ENCODE measurements at places on chromosomes 5 and 9.

GRCh38 chr9:129624168-129624759, 1.7 kb upstream of the NTMT1 start:
- DNase-seq = peak; percentile 42

DNA sequence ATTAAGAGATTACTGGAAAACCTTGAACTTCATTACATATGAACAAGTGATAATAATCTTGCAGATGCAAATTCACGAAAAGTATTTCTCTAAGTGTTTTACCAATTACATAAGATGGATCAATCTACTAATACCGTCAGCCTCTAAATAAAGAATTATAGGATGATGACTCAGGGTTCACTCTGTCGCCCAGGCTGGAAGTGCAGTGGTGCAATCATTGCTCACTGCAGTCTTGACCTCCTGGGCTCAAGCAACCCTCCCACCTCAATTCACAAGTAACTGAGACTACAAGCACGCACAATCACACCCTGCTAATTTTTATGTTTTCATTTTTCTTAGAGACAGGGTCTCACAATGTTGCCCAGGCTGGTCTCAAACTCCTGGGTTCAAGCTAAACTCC, 56.1 kb downstream of the CHD1 start:
- no peak for DNase-seq

DNA sequence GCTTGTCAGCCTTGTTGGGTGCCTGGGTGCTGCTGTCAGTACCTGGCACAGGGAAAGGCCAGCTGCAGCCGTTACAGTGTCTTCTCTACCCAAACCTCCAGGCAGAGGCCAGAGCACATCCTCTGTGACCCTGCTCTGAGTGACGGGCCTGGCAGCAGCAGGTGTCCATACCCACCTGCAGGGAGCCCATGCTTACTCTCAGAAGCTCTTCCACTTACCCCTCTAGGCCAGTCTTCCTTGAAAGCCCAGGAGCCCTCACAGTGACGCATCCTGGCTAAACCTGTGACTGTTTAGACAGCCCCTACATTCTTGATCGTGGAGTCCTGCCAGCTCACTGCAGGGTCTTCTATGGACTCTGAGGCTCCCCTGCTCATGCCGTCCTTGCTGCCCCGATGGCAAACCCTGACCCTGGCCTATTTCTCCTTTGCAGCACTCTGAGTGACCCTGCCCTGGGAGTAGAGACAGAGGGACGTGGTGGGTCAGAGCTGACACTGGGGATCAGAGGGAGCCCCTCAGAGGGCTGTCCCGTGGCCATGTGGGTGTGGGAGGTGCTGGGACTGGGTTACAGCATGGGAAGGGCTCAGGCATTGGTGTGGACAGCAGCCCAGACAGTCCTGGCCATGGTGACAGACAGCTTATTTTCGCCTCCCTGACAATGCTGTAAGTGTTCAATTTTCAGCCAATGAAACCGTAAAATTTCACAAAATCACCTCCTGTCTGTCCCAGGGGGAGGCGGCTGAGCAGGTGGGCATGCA, 67.6 kb upstream of the RNF130 start:
- DNase-seq = no peak

DNA sequence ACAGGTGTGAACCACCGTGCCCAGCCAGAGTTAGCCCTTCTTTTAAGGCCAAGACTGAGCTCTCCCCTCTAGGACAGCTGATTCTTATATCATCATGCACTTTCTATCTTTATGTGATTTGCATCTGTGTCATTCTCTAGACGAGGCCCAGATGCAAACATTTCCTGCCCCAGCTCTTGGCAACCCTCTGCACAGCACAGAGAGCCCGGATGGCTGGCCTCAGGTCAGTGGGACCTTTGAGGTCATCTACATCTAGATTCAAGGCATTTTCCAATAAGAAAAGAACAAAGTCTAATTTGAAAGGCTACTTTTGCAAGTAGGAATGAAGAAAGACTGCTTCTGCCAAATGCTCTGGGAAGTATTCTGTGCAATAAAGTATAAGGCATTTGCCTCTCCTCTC, 109.0 kb upstream of the DAB2 start:
- no peak for DNase-seq

- no peak for DNase-seq
Observed at GRCh38 chr5:74380193-74380592, 260.3 kb downstream of the ENC1 start.

GRCh38 chr5:2752821-2753439, 1.5 kb upstream of the IRX2 start:
- DNase-seq = no peak

DNA sequence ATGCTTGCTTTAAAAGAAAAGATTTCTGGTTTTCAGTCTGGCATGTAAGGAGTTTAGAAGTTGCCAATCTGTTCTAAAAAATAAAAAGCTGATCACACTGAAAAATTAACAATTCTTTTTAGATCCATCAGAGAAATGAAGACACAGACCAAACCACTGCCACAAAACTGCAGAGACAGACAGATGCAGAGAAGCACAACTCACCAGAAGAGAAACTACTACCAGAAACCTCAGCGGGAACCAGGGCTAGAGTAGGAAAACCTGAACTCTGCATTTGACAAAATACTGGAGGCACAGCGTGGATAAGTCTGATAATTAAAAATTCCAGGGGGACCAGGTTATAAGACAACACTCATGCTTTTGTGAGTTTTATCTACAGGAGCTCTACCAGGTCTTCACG, 28.8 kb downstream of the FBXL17 start:
- DNase-seq = no peak

DNA sequence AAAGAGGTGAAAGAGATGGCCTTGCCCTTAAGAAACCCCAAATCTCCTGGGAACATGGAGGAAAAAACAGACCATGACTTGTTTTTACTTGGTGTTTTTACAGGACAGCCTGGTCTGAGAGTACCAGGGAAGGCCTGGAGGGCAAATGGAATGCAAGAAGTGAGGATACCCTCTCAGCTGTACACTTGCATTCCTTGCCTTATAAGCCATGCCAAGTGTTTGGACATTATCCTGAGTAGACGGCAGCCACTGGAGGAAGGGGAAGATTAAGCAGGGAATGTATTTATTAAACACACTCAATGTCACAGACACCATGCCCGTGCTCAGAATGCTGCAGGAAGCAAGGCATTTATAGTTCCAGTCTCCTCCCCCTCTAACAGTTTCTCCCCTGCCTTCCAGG, 581.4 kb downstream of the CDK5RAP2 start:
- DNase-seq = no peak

DNA sequence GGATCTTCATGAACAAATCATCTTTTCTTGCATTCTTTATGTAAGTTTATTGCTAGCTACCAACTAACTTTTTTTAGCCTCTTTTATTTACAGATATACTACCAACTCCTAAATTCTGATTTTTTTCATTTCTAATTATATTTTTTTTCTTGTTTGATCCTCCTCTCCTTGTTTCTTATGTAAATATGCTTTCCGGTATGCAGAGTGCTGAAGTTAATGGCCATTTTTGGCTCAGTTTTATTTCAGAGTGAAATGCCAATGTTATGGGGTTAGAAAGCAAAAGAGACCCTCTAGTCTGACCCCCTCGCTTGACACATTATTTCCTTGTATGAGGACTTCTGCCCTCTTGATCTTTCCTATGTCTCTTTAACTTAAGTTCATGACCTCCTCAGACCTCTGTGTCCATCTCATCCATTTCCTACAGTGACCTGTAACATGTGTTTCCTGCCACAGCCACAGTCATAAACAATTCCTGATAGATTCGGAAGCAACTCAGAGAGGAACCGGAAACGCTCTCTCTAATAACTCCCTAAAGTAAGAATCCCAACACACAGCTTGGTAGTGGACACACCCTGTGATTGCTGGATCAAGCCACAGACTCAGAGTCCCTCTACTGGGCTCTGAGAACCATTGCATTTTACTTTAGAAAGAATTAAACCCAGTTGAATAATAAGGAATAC, 42.9 kb upstream of the AFAP1L1 start:
- DNase-seq = peak; percentile 80

DNA sequence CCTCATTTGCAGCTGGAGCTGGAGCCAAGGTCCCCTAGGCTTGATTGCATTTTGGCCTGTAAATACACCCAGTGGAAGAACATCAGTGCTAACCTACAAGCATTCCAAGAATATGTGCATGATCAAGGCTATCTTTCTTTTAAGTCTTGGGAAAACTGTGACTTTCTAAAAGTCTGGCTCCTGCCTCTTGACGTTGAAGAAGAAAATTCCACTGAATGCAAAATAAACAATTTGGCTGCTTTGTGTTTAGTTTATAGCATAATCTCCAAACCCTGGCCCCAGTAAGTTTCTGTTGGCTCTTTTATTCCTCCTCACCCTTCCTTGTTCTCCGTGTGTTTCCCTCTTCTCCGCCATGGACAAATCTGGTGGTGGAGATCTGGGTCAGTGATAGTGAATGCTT, 109.3 kb upstream of the TLE1 start:
- no peak for DNase-seq

DNA sequence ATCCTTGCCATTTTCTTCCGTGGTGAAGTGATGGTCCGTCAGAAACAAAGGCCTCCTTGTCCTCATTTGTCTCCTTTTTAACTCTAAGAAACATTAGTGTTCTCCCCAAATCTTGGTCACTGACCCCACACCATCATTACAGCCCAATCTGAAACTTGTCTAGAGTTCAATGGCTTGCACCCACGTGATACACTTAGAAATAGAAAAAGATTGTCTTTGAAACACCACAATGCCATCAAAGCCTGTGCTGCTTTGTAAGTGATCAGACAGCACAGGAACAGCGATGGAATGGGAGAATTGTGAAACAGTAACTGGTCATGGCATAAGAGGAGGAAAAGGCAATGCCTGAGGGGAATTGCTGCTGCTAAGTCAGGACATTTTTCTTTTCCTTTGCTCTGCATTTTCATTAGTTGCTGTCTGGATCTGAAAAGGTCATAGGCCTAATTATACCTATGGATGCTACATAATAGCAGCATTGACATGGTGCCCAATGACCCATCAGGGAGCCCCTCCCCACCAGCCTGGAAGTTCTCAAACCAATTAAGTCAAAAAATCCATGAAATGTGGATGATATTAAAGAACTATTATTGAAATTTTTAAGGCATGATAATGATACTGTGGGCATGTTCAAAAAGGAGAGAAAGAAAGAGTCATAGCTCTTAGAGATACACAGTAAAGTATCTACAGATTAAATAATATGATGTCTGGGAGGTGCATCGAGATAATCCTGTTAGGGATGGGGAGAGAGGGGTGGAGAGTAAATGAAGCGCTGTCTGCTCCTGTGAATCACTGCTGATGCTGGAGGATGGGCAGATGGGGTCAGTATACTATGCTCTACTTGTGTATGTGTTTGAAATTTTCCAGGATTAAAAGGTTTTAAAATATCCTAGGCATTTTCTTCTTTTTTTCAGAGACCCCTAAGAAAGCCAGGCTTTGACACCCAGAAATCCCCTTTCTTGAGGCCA, 83.6 kb downstream of the ENC1 start:
- DNase-seq = no peak

- no peak for DNase-seq
Observed at GRCh38 chr5:61588216-61588615, 256.2 kb downstream of the ZSWIM6 start.

- no peak for DNase-seq
Observed at GRCh38 chr5:146944764-146945616, 66.4 kb upstream of the PPP2R2B start.

DNA sequence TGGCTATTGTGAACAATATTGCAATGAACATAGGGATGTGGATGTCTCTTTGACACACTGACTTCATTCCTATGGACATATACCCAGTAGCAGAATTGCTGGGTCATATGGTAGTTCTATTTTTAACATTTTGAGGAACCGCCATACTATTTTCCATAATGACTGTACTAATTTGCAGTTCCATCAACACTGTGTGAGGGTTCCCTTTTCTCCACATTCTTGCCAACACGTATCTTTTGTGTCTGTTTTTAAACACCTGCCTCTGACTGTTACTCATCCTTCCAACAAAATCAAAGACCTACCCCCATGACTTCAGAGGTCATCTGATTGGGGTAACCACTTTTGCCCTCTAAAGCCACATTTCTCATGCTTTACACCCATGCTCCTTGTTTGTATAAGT, 133.5 kb downstream of the MED27 start:
- no peak for DNase-seq

DNA sequence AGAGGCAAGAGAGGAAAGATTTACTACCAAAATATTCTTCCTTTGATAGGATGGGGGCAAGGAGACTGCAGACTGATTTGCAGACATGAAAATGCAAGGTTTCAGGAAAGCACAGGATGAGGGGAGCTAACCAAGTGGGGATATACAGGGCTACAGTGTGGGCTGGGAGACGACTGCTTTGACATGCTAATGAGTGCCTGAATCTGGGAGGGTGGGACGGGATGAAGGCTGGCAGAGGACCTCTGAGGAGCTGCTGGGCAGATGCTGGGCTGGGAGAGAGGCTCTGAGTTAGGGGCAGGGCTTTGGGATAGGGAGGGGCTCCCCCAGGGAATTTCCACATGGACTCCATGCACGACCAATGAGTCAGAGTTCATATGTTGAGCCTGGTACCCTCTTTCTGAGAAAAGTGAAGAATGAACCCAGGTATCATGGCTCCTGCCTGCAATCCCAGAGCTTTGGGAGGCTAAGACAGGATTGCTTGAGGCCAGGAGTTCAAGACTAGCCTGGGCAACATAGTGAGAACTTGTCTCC, 4.9 kb upstream of the CPLX2 start:
- DNase-seq = no peak

DNA sequence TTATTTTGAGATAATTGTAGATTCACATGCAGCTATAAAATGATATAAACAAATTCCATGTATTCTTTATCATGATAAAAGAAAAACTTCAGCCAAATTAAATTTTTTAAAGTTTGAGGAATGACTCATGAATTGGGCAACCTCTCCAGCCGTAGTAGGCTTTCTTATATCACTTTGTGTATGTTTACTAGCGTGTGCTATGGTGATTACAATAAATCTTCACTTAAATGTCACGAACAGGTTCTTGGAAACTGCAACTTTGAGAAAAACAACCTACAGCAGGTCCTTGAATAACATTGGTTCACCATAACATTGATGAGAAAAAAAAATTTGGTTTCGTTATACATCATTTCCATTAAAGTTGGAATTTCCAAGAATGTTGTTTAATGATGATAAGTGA, 730.9 kb upstream of the TYRP1 start:
- no peak for DNase-seq

GRCh38 chr9:106704056-106704615, 158.8 kb upstream of the ZNF462 start:
- DNase-seq = no peak

DNA sequence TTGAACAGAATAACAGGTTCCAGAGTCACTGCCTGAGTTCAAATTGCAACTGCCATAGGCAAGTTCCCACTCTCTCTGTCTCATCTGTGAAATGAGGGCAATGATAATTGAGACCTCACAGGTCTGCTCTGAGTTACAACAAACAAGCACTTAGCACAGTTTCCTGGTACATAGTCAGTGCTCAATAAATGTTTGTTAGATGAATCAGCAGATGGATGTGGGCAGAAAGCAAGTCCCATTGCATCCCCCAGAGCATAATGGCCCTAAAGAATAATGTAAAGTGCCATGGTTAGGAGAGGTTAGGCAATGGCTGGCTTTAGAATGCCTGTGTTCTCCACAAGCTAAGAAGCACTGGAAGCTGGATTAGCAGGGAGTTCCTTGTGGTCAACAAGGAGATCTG, 136.5 kb upstream of the LARP1 start:
- DNase-seq = no peak

Data from cerebellum (tissue), 4 donors.